ENCODE measurements at places on chromosomes 6 and 20. TPM values are rescaled to one million over a fixed set of nuclear protein-coding genes. Genes with fewer than 3 reads are reported as not detected.

Gene RAB44
- total RNA-seq, result under 0.01 TPM

DNA sequence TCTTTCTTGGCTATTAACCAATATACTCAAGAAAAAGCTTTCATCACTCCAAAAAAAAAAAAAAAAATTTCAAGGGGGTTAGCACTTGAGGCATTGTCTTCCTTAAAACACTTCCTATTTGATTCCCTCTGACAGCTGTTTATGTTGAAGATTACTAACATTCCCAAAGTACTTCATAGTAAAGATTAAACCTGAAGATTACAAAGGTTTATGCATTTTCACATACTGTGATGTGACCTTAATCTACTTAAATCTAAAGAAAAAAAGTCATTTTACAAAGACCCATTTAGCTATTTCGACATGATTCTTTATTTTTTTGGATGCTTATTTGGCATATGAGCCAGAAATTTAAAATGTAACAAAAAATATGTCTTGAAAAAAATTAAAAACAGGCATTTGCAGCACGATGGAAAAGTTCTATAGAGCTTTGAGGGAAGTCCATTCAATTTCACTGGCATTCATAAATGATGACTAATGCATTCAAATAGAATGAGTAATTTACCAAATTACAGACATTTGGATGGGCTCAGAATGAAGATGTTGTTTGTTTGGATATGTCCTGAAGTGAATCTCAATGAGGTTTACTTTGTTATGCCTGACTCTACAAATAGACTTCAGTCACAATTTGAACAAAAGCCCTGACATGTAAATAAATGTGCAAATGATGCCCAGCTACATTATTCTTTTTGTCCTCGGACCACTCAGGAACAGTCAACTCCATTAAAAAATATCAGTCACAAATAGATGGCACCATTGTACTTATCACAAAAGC is 674.6 kb upstream of the MARCKS start:
- peak; percentile 68 for DNase-seq

- DNase-seq, result no peak
Measured at GRCh38 chr6:128266946-128267345, 253.5 kb downstream of the PTPRK start.

DNA sequence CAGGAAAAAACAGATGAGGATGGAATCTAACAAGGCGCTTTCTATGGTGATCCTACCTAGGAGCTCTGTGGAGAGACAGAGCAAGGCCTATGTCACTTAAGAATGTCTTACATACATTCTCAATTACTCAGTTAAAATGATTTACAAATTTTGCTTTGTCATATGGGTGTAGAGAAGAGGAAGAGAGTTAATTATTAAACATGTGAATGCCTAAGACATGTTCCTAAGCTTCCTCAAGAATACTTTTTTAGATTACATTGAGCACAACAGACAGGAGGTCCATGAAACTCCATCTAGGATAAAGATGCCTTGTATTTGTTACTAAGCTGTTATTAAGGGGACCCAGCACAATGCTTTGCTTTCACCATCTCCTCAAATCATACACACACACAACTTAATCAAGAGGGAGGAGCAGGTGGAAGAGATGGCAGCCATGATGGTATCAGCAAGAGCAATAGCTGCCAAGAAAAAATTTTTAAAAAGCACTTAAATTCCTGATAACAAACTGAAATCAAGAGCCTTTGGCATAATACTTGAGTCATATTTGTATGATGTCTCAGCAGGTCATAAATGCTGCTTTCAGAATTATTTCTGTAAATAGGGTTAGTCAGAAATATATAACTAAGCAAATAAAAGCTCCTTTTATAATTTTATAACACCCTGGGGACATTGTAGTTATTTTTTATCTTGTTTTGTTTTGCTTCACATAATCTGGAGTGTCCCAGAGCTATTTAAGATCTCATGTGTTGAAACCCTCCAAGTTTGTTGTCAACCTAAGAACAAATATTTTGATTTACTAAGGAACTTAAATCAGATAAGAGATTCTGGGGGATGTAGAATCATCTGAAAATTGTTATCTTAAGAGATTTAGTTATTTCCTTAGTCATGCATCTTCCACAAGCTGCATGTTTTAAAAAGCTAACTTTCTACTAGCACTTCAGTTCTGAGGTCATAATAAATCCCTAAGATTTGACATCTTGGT is 70.0 kb upstream of the CD2AP start:
- peak; percentile 86 for DNase-seq

Gene OR2H2
- not detected for total RNA-seq

DNA sequence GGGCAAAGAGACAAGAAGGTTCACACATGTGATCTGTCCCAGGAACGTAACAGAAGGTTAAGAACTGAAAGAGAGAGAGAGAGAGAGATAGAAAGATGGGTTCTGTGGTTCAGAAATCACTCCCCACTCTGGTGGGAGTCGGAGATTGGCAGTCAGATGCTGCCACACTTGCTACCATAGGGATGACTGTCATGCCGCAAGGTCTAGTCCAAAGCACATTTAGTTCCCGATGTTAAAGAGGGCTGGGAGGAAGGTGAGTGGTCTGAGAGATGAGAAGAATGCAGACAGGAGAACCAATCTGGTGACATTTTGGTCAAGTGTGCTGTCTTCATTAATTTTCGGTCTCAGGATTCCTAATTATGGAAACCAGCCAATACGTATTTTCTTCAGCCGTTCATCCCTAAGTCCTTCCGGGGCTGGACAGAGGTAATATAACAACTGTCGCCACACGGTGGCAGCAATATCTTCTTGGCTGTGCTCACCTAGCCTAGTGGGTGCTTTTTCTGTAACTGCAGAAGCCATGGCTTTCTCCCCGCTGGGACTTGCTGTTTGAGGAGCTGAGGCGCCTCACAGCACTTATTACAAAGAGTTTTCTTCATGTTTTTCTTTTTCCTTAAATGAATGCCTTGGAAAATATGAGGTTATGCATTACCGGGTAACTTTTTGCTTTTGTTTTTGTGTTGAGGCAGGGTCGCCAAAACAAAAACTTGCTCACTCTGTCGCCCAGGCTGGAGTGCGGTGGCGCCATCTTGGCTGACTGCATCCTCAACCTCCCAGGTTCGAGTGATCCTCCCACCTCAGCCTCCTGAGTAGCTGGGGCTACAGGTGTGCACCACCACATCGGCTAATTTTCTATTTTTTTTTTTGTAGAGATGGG is 46.0 kb downstream of the SLC35D3 start:
- peak; percentile 65 for DNase-seq

Gene ADGRG6
- 33.2 TPM for total RNA-seq

Gene ULBP1
- 1.6 TPM for total RNA-seq

Gene FAM217A
- total RNA-seq, result not detected

GRCh38 chr20:19232997-19233794 is 20.8 kb downstream of the SLC24A3 start:
- DNase-seq, result peak; percentile 22

- no peak for DNase-seq
Measured at GRCh38 chr6:148720897-148721296, 25.9 kb upstream of the UST start.

Gene IBTK
- 62.5 TPM for total RNA-seq

GRCh38 chr6:120938164-120938875 is 396.0 kb downstream of the TBC1D32 start:
- DNase-seq, result no peak

DNA sequence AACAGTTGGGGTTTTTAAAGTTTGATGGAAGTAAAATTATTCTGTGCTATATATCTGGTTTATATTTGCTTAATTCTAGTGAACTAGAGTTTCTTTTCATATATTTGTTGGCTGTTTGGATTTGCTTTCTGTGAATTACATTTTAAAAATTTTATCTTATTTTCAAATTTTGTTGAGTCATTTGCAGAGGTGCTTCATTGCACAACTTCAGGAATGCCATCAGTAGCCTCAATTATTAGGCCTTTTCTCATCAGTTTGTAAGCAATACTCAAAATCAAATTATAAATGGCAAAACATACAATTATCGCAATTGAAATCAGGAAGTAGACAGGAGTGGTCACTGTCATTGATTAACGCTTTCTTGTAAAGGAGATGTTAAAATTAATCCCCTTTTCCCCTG is 96.9 kb downstream of the UBE3D start:
- no peak for DNase-seq

DNA sequence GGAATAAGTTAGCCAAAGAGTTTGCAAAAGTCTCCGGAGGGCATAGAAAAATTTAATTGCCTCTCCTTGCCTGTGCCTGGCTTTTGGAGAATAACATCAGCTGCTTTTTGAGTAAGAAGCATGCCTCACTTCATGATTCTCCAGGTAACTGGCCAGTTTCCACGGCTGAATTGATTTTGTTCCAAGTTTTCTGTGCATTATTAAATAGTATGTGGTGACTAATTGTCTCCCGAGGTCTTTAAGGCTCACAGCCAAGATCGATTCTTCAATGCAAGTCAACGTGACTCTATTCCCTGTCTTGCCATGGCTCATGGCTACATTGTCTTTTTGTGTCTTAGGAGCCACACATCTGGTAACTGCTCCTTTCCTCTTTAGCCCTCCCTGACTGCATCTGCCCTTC is 54.2 kb downstream of the CNR1 start:
- DNase-seq, result no peak

Gene MYL9
- total RNA-seq, result 195 TPM

Gene MCHR2
- total RNA-seq, result not detected

Gene PNPLA1
- not detected for total RNA-seq

GRCh38 chr20:51528263-51529027 is 14.1 kb downstream of the NFATC2 start:
- DNase-seq, result no peak

DNA sequence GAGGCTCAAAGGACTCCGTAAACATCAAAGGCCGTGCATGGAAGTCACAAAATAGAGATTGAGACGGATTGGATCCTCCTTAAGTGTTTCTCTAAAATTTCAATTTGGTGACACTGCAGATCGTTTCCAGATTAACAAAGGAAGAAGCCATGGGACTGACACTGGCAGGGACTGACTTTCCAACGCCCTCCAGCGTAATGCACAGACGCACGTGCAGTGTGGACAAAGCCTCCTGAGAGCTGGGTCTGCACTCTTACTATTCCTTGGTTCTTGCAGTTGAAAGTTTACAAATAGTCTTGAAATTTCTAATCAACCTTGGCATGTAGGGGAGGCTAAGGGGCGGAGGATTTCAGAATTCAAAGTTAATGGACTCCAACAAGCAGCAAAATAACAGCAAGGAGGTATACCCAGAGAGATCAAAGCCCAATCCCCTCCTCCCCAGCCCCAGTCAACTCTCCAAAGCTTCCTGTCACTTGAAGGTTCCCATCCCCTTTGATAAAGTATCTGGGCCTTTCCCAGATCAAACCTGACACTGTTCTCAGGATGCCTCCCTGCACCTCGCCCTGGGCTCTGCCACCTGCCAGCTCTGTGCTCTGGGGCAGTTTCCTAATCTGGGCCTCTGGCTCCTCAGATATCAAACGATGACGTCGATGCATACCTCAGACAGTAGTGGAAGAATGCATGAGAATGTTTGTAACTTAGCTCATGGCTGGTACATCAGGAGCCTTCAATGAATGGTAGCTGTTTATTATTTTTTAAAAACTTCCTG is 106.5 kb upstream of the TRAF3IP2 start:
- peak; percentile 83 for DNase-seq

- no peak for DNase-seq
Measured at GRCh38 chr6:11093376-11093625, 333 bp upstream of the SMIM13 start.

DNA sequence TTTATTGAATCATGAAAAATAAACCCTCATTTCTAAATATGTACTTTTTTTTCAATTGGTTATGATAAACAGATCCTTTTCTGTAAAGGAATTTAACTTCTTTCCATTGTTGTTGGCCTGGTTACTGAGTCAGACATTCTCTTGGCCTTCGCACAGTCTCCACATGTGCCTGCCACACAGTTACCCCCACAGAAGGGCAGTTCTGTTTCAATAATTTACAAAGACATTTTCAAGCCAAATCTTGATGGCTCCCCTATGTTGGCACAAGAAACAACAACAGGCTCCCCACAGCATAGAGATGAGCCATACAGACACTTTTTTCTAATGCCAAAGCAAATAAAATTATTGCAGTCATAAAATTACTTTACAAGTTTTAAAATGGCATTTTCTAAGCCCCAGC is 55.6 kb upstream of the BEND6 start:
- DNase-seq, result peak; percentile 12

Gene TCF15
- not detected for total RNA-seq

- no peak for DNase-seq
Measured at GRCh38 chr6:69774740-69775584, 21.8 kb downstream of the LMBRD1 start.

Gene RIMS4
- total RNA-seq, result under 0.01 TPM

Gene CCM2L
- not detected for total RNA-seq

Gene SNAP25
- total RNA-seq, result 8.6 TPM

Gene NKAIN2
- not detected for total RNA-seq

- no peak for DNase-seq
Measured at GRCh38 chr6:34465531-34466241, at the start of gene PACSIN1. TSS of gene PACSIN1 (plus strand) at chr6:34466076. CDS start at chr6:34526306, 60,230 bp downstream.

DNA sequence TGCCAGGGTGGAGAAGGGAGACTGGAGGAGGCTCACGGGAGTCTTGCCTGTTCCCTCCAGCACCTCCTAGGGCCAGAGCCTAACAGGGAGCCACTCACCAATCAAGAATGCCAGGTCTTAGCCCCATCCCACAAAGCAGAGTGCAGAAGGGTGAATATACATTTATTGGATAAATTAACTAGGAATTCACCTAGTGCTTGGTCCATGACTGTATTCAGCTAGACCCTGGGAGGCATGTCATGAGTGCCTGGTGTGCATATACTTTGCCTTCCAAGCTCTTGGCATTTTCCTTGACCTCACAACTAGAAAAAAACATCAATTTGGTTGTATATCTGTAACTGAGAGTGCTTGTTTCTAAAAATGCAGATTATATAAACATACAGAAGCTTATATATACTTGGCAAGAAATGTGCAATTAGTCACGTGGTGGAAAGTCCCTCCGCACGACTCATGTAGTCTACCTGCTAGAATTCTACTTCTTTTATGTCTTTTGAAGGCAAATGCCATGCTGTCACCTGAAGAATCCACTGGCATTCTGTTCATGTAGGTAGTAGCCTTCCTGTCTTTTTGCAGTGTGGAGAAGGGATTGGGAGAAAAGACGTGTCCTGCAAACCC is 991.0 kb downstream of the KIF16B start:
- DNase-seq, result peak; percentile 33

GRCh38 chr20:47648943-47649342 is 136.3 kb downstream of the SULF2 start:
- DNase-seq, result no peak

Gene HDGFL1
- total RNA-seq, result not detected

- no peak for DNase-seq
Measured at GRCh38 chr6:162602759-162603158, 124.8 kb downstream of the PRKN start.

DNA sequence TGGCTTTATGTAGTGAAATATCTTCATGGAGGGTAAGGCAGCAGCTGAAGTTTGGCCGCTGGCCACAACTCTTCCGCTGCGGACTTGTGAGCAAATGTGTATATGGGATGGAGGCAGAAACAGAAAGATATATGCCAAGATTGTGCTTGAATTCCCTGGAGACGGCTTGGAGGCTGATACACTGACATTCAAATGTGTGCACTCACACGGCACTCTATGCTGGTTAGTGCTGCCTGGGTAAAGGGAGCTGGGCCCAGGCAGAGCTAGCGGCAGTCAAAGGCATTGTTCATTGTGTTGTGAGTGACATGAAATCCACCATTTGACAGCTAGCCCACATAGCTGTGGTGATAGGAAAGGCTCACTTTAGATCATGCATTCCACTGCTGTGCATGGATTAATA is 202.7 kb downstream of the CLIC5 start:
- no peak for DNase-seq
